IMR-90 (cell line): ENCODE measurements at places on chromosomes 13 and 19. TPM values are rescaled to one million over a fixed set of nuclear protein-coding genes. Genes with fewer than 3 reads are reported as not detected.
A peak's percentile ranks its signal among the peaks of the same experiment; 100 is the strongest.

DNA sequence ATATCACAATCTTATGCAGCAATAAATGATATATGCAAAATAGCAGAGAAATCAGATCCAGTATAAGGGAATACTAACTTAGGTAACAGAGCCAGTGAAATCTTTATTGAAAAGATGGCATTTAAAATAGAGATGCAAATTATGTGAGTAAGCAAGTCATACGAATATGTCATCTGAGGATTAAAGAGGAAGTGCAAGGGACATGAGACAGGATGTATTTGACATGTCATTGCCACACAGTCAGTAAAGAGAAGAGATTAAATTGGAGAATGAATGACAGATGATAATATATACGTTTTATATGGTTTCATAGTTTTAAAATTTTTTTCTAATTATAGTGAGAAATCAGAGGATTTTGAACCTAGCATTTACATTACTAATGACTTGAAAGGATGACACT lies 426.4 kb downstream of the SLITRK5 start:
- H3K27me3 ChIP-seq = no peaks in the 10 kb centered on the region
- H3K36me3 ChIP-seq = no peaks in the 10 kb centered on the region
- no peak for DNase-seq
- H3K4me1 ChIP-seq = no peaks in the 10 kb centered on the region
- no peak overlapping the region for H3K4me3 ChIP-seq
- no peak overlapping the region for H3K27ac ChIP-seq

GRCh38 chr19:12779162-12779993 lies 4.0 kb upstream of the HOOK2 start:
- H3K27ac ChIP-seq = peak overlapping the region; percentile 82
- DNase-seq = peak; percentile 77
- no peak overlapping the region for H3K4me3 ChIP-seq
- H3K36me3 ChIP-seq = no peaks in the 10 kb centered on the region

The XPO4 gene
- 21.1 and 25.3 TPM in 2 replicates for total RNA-seq

DNA sequence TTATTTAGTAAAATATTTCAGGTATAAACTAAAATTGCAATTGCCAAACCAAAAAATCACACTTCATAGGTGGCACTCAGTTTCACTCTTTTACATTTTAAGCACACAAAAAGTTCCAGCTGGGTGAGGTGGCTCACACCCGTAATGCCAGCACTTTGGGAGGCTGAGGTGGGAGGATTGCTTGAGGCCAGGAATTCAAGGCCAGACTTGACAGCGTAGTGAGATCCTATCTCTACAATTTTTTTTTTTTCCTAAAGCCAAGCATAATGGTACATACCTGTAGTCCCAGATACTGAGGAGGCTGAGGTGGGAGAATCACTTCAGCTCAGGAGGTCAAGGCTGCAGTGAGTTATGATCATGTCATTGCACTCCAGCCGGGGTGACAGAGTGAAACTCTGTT lies 20.6 kb upstream of the SLC46A3 start:
- no peaks in the 10 kb centered on the region for H3K4me1 ChIP-seq
- H3K4me3 ChIP-seq = no peak overlapping the region
- no peak overlapping the region for H3K27ac ChIP-seq
- peaks cover 2% of the 10 kb centered on the region; the same call in 1 of the 2 replicates for H3K27me3 ChIP-seq
- DNase-seq = no peak

The ZNF584 gene
- 12.8 and 15.4 TPM in 2 replicates for total RNA-seq
